ENCODE measurements at places on chromosomes 7 and 10.

DNA sequence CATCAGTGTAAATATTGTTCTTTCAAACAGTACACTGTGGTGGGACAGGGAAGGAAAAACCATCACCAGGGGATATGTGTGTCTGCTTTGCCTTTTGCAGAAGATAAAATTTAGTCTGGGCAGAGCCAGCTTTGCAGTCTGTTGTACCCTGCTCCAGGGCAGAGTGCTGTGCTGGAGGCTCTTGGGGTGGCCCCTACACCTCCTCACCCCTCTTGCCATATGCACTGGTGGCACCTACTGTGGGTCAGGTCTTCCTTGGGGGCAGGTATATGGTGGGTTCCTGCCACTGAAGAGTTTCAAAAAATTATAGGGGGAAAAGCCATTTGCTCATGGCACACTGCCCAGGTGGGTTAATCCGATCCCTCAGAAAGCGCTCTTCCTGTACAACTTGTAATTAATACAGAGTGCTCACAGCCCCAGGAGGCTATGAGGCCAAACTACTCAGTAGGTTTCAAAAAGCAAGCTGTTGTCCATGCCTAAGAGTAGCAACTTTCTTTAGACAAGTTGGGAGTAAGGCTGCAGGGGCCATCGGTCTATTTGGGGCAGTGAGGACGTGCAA, 112.7 kb upstream of the BMPER start:
- no peak for DNase-seq

DNA sequence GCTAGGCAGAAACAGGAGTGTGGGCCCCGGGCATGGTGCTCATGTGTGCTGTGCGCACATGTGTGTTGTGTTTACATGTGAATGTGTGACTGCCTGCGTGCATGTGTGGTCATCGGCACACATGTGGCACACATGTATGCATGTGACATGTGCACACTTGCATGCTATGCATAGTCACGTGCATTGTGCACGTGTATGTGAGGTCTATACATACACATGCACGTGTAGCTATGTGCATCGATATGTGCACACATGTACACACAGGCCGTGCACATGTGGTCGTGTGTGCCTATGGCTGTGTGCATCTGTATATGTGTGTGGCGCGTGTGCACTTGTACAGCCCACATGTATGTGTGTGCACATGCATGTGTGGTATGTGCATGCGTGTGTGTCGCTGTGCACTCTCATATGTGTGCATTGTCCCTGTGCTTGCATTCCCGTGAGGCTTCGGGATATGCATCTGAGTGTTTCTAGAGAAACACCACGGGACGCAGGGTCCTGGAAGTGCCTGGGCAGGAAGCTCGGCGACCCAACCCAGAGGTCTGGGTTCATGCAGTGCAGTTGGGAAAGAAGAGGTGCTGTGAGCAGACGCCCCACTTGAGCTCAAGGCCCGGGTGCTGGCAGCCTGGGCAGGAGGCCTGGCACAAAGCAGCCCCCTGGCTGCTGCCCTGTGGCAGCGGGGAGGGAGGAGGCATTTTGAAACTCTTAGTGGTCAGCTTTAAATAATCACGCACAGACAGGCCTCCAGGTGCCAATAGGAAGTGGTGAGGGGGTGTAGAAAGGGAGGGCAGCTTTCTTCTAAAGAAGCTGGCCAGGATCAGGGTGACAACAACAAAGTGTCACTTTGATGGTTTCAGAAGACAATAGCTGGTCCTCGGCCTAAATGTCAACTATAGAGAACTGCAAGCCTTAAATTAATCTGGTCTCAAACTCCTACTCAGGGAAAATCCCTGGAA, 410.0 kb upstream of the MGMT start:
- DNase-seq = no peak

DNA sequence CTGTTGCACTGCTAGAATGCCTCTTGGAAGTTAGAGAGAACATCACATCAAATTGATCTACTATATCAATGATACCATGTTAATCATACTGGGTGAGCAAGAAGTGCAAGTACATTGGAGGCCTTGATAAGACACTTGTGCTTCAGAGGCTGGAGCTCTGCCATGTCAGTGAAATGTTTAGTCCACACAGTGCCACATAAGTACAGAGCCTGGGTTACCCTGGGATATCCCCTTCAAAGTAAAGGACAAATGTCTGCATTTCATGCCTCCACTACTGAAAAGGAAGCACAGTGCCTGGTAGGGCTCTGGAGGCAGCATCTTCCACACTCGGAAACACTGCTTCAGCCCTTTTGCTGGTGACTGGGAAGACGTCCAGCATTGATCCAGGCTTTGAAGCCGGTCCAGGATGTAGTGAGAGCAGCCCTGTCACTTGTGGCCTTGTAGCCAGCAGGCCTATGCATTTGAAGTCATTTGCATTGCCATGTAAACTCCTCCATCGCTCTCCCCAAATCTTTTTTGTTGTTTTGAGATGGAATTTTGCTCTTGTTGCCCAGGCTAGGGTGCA, 15.7 kb upstream of the STN1 start:
- no peak for DNase-seq

GRCh38 chr10:103595933-103596726, 102.6 kb downstream of the NEURL1 start:
- no peak for DNase-seq

DNA sequence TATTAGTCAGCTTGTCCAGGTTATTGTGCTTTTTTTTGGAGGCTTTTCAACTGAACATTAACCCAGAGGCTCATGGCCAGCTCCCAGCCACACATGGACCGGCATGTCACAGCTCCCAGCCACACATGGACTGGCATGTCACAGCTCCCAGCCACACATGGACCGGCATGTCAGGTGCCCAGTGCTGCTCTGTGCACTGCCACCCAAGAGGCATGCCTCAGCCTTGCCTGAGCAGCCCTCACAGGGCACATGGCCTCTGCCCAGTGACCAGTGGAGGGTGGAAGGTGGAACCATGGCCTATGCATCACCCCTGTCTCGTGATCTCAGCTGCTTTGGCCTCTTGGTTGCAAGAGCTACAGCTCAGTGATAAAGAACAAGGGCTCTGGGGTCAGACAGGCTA, 119.8 kb downstream of the OAT start:
- no peak for DNase-seq

DNA sequence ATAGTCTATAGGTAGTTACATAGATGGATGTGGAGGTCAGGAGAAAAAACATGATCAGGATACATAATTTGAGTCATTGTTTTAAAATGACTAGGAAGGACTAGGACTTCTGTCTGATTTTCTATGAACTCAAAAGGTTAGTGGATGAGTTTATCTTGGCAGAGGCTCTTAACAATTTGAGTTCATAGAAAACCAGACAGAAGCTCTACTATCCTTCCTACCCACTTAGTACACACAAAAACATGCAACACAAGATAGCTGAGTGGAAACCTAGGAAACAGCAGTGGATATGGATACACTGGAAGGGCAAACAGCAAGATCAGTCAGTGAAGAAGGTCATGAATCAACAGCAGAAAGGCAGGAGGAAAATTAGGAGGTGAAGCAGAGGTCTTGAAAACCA, 84.6 kb downstream of the VPS50 start:
- no peak for DNase-seq

Measured in stromal cell of bone marrow (primary cell).